ENCODE measurements at places on chromosomes 5 and 9.
A peak's percentile ranks its signal among the peaks of the same experiment; 100 is the strongest.

- DNase-seq, result no peak
Observed at GRCh38 chr5:38806775-38807258, 39.0 kb upstream of the OSMR start.

DNA sequence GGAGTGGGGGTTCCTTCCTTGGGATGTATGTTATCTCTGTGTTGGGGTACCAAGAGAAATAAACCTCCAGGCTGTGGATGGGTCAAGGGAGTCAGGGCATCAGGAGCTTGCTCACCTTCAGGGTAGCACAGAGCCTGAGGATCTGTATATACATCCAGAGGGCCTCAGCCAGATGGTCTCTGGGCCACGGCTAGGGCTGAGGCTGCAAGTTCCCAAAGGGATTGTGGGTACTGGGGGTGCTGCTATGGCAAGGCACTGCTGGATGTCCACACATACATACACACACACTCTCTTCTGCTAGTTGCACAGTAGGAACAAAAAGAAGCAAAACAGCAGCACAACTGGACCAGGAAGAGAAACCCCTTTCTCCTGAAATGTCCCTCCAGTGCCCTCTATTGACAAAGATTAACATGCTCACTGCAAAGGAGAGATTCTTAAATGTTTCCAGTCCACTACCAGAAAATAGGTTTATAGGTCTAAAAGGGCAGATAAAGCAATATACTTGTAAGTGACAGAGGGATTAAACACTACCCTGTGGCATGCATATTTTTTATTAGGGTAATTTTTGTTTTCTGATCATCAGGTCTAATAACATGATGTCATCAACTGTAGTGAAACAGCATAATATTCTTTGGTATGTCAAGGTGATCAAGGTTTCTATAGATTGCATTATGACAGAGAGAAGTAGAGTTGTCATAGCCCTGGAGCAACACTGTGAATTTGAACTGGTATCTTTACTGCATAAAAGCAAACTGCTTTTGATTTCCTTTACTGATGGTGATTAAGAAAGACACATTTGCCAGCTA lies 56.3 kb upstream of the KCNN2 start:
- no peak for DNase-seq

GRCh38 chr9:136206602-136207275 lies 1.8 kb upstream of the LHX3 start:
- no peak for DNase-seq

- no peak for DNase-seq
Observed at GRCh38 chr9:71901695-71902597, 9.0 kb downstream of the ABHD17B start.

- no peak for DNase-seq
Observed at GRCh38 chr9:126413391-126414068, 86.9 kb downstream of the MVB12B start.

- no peak for DNase-seq
Observed at GRCh38 chr5:83657807-83658525, 62.7 kb downstream of the HAPLN1 start.

DNA sequence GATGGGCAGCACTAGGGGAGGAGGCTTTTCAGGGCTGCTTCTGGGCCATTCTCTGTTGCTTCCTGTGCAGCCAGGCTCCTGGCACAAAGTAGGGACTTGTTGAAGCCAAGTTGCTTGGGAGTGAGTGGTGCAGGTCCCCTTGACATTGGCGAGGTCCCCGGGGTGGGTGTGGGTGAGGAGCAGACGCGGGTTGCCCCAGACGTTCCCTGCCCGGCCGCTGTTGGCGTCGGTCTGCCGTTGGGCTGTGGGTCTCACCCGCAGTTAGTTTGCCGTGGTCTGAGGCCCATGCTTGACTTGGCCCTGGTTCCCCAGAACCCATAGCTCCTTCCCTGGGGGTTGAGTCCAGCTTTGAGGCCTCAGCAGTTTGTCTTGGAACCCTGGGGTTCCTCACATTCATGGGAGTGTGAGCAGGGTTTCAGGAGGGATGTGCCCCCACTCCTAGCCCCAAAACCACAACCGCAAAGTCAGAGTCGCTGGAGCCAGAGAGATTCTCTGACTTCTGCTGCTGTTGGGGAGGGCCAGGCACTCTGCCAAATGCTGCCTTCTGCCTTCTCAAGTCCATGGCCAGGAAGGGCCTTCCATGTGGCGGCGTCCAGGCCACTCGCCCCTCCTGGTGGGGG lies 77.5 kb downstream of the RXRA start:
- DNase-seq, result no peak

DNA sequence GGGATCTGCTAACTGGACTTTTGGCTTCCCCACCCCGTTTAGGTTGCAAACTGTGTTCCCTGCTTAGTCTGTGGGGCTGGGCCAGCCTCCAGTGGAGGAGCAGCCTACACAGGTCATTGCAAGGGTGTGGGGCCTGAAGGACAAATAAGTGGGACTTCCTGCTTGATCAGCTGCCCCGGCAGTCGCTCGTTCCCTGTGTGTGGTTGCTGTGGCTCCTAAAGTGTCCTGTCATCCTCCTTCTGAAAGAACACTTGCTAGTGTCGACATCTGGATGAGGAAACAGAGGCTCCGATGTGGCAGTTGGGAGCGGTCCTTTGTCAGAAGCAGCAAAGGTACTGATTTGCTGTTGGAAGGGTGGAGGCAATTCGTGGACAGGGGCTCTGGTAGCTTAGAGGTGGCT lies 88.9 kb upstream of the TBCA start:
- no peak for DNase-seq

GRCh38 chr5:33491941-33492340 lies 51.2 kb downstream of the TARS1 start:
- DNase-seq, result no peak

GRCh38 chr5:4855880-4856279 lies 284.2 kb upstream of the ADAMTS16 start:
- no peak for DNase-seq

DNA sequence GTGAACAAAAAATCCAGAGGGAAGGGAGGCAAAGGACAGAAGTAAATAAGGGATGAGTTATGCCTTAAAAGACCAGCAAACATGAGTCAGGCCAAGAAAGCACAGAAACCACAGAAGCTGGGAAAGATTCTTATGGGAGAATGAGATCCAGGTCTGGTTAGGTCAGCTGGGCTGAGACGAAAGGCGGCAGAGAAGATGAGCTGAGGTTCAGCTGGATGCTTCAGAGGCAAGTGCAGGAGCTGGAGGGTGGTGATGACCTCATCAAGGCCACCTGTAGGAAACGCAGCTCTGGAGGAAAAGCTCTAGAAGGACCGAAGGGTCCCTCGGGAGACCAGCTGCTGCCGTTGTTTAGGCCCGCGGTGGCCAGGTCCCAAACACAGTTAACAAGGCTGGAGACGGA lies 152.0 kb downstream of the MYO10 start:
- DNase-seq, result no peak

GRCh38 chr5:95327211-95327610 lies 42.3 kb upstream of the MCTP1 start:
- no peak for DNase-seq

- DNase-seq, result no peak
Observed at GRCh38 chr9:35906923-35907699, 1.1 kb downstream of the HRCT1 start.

- no peak for DNase-seq
Observed at GRCh38 chr9:126327006-126327713, 531 bp downstream of the MVB12B start.

GRCh38 chr9:38233796-38234355 lies 158.6 kb upstream of the ALDH1B1 start:
- no peak for DNase-seq

- DNase-seq, result no peak
Observed at GRCh38 chr5:82405161-82405560, 127.0 kb upstream of the RPS23 start.

- no peak for DNase-seq
Observed at GRCh38 chr5:102691434-102691833, 63.7 kb upstream of the PAM start.

DNA sequence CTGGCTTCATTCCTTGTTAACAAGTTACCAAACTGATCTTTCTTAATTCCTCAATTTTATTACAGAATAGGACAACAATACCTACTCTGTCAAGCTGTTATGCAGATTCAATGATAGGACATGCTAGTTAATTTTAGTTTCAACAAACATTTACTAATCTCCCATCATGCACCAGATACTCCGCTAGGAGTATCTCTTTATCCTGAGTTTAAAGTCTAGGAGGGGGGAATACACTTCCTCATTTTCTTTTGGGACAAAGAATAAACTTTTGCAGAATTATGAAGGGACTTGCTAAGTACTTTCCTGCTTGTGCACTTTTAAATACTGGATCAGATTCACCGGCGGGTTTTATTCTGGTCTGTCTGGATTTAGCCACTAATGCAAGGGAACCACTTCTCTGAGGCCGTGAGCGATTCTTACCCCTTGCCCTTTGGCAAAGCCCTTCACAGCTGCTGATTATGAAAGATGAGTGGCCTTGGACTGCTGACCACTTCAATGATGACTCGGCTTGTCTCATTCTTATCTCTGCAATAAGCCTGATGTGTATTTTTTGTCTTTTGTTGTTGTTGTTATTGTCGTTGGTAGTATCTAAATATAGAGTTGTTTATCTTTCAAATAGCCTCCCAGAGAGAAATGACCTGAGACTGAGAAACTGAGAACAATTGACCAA lies 73.9 kb downstream of the RMI1 start:
- DNase-seq, result no peak

DNA sequence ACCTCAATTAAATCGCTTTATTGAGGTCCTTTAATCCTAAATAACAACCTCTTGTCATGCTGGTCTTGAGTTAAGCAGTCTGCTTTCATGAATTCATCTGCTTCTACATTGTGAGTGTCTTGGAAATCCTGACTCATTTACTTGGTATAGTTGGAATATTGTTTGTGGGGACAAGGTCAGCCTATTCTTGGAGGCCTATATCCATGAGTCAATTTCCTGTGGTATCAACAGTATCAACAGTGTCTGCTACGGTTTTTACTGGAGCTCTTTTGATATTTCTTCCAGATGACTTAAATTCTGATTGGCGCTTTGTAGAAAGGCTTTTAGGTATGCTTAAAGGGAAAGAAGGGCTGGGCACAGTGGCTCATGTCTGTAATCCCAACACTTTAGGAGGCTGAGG lies 71.2 kb upstream of the PARP8 start:
- DNase-seq, result no peak

DNA sequence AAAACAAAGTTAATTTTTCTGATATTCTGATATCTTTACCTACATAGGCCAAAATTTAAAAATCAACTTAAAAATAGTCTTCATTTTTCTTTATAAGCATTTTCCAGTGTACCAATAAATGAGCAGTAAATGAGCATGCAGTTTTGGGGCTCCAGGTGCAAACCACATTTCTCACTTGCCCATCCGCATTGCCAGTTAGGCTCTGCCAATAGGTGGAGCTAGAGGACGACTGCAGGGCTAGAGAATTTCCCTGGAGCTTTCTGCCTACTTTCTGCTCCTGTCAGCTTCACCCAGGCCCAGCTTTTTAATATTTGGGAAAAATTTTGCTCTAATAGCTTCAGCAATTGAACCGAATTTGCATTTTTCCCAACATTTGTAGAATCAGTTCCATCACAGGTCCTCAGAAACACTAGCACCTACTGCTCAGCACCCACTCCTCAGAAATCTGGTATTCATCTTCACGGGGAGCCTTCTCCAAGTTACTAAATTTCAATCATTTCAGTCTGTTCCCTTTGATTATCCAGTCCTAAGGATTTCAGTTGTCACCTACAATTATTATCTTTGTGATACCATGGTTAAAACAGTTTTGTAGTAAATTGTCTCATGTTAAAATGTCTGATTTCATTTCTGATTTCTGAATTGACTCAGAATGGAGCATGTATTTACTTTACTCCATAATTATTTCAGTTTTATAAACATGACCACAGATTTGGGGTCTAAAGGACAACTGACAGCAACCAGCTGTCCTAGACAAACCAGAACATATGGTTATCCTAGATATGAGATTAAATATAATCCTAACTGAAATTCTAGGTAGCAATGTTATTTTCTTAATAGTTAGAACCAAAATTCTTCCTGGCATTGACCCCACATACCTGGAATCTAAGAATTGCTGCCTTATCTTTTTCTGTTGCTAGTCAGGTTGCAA lies 104.6 kb upstream of the FAM174A start:
- peak; percentile 3 for DNase-seq

DNA sequence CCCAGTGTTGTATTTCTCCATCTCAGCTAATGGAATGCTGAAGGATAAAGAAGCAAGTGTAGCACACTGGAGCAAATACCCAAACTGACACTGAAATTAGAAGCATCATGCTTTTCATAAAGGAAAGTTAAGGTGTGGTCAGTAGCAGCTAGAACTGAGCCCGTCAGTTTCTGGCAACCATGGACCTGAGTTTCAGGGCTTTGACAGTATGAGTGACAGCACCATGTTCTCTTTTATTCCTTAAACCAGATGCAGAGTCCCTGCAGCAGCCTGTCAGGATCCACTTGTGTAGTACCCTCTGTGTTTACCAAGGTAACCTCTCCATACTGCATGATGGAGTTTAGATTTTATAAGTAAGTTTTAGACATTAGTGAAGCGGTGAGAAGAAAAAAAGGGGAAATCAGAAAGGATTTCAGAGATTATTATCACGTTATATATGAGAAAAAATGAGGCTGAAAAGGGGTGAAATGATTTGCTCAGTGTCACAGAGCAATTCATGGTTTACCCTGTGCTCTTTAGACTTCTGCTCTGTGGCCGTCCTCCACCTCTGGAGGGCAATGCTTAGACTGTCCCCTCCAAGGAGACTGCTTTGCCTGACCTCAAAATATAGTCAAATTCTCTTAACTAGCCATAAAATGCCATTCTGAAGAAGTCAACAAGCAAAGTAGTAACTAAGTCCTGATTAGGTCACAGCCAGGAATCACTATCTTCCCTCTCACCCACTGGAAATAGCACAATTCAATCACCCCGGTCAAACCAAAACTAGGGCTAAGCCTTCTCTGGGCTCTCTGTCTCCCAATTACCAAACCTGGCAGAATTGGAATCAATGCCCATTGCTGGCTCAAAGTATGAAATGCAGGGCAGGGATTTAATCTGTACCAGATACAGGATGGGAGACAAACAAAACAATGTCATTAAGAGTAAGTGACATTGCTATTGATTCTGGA lies 10.5 kb upstream of the MYOT start:
- DNase-seq, result no peak

GRCh38 chr9:109923806-109924205 lies 143.8 kb downstream of the PALM2AKAP2 start:
- DNase-seq, result no peak

- DNase-seq, result no peak
Observed at GRCh38 chr9:8287501-8287900, 487.9 kb upstream of the DMAC1 start.

DNA sequence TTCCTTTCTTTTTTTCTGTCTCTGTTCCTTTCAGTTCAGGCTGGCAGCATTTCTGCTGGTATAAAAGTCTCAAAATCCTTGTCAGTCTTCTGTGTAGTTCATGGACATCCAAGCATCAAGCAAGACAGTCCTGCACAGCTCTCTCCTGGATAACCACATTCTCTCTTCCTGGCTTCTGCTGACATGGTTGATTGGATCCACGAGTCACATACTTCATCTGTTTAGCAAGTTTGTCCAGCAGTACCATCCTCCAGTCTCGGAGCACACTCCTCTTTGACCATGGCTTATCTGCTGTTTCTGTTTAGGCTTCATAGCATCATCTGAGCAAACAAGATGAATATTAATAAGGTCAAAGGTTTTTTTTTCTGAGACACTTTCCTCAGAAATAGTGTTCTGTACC lies 220.8 kb downstream of the KDM4C start:
- no peak for DNase-seq
